Stimulated activated CD4-positive, alpha-beta T cell treated with anti-CD3 and anti-CD28 coated beads, TNF-alpha, amount 100 ng/mL, for 48 hours (primary cell): ENCODE measurements at places on chromosomes 6 and 20.
A peak's percentile ranks its signal among the peaks of the same experiment; 100 is the strongest.

DNA sequence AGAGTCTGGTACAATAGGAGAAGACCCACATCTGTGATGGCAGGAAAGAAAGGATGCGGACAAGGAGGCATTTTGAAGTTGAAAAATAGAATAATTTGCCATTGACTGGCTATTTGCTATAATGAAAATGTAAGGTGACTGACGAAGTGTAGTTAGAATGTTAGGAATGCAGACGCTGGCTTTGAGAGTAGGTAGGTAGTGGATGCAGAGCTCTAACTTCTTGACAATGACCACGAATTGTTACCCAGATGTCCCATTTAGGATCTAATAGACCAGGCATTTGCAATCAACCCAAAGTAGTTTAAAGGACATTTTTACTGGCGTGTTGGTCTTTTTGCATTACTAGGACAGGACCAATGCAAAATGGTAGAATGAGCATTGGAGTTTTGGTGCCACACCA, 14.2 kb downstream of the MLIP start:
- no peak for DNase-seq

GRCh38 chr6:130377915-130378314, 12.1 kb downstream of the TMEM200A start:
- no peak for DNase-seq

GRCh38 chr6:44012078-44012493, 115.2 kb downstream of the MRPL14 start:
- no peak for DNase-seq

GRCh38 chr20:64225171-64225595, 30.4 kb upstream of the PCMTD2 start:
- no peak for DNase-seq

GRCh38 chr6:39907871-39908575, 26.2 kb downstream of the MOCS1 start:
- DNase-seq = no peak

GRCh38 chr6:22497276-22497675, 72.1 kb upstream of the HDGFL1 start:
- DNase-seq = no peak

GRCh38 chr6:126313941-126314340, 26.0 kb upstream of the CENPW start:
- no peak for DNase-seq

GRCh38 chr20:17631576-17632319, 50.3 kb downstream of the RRBP1 start:
- no peak for DNase-seq

GRCh38 chr6:13432526-13433184, 54.7 kb downstream of the GFOD1 start:
- DNase-seq = no peak

- no peak for DNase-seq
These were observed 342.7 kb downstream of the SMOC2 start for GRCh38 chr6:168783720-168784119.

DNA sequence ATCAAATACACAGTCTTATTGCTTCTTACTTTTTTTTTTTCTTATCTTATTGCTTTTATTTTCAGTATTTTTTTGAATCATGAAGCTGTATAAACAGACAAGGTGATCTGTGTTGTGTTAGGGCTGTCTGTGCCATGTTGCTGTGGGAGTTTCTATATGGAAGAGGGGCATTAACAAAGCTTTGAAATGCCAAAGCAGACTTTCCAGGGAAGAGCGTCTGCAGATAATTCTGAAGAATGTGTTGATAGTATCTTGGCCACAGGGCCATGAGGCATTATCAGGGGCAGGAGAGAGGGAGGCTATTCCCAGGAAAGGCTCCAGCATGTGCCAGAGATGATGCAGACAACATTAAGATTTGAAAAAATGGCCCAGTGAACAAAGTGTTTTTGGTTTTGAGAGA, 354.5 kb downstream of the UTRN start:
- DNase-seq = no peak

- no peak for DNase-seq
These were observed 37.4 kb upstream of the JAG1 start for GRCh38 chr20:10710991-10711775.

- no peak for DNase-seq
These were observed 1160.0 kb downstream of the HACE1 start for GRCh38 chr6:103699769-103700168.

DNA sequence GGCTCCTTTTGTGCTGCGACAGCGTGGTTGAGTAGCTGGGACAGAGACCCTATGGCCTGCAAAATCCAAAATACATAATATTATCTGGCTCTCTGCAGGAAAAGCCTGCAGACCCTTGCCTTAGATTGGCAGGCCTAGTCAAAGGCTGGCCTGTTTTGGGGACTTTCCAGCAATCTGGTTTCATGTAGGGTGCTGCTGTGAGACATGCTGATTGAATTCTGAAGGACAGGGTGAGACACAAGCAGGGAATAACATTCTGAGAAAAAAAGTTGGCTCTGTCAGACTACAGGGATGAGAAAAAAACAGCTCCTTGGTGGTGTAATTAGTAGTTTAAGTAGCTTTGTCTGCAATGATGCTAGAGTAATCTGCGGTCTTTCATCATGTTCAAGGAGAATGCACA, 402.7 kb upstream of the AGPAT4 start:
- DNase-seq = no peak

DNA sequence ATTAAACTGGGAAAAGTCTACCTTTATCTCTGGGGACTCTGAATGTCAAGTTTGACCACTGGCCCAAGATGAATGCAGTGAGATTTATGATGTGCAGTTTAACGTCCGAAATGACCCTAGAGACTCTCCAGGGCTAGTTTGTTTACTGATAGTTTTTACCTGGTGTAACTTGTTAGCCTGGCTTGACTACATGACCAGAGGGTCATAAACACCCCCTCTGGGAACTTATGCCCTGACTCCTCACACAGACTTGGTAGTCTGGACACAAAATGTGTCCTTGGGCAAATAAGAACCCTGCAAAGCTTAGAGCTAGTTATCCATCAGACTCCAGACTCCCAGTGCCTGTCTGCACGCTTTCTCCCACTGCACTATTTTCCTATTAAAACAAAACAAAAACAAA, 606.5 kb downstream of the HACE1 start:
- no peak for DNase-seq

GRCh38 chr20:23362392-23363256, 642 bp downstream of the GZF1 start:
- DNase-seq = no peak

GRCh38 chr6:163947276-163947675, 532.8 kb downstream of the QKI start:
- no peak for DNase-seq

- no peak for DNase-seq
These were observed 662.6 kb downstream of the BCKDHB start for GRCh38 chr6:80769106-80769505.

- DNase-seq = no peak
These were observed 23.6 kb upstream of the FABP7 start for GRCh38 chr6:122755901-122756300.

GRCh38 chr20:61293951-61294350, 41.9 kb downstream of the CDH4 start:
- no peak for DNase-seq

GRCh38 chr6:7813704-7814103, 87.8 kb downstream of the BMP6 start:
- DNase-seq = no peak

- no peak for DNase-seq
These were observed 15.7 kb upstream of the SPO11 start for GRCh38 chr20:57313951-57314350.

- no peak for DNase-seq
These were observed 31.8 kb upstream of the GMPR start for GRCh38 chr6:16206595-16207037.

DNA sequence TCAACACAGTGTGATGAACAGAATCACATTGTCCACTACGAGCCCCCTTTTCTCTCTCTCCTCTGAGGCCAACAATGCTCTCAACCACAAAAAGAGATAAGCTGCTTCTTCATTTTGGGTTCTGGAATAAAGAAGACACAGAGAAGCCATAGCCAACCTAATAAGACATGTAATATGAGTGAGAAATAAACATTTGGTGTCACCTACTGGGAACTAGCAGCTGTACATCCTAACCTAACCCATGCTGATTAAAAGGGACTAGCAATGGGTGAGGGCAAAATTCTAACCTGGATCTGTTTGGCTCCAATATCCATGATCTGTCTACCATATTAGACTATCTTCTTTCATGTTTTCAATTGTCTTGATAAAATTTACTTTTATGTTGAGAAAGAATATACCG, 369.1 kb upstream of the MARCKS start:
- no peak for DNase-seq

DNA sequence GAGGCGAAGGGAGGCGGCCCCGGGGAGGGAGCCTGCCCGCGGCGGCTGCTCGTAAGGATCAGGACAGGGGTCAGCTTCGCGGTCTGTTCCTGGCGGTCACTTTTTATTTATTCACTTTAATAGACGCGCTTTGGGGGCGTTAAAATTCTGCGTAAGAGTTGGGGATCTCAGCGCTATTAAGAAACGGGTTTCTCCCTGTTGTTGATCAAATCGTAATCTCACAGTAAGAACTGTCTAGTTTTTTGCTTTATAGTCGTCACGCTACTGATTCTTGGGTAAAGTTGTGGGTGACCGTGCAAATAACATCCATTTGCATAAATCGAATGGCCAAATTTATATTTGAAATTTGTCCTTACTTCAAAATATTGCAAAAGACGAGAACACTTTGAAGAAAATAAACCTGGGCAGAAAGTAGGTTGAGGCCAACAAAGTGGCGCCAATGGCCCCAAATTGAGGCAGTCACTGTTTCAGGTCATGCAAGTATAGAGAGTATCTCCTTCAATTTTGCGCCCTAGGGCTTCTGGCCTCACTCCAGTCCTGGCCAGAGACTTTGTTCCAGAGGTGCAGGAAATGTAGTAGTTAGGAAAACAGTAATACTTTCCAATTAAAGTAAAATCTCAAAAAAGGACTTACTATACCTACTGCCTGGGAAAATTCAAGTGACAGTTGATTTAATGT, 963 bp upstream of the RMND1 start:
- DNase-seq = no peak

GRCh38 chr6:145836170-145836569, 21.6 kb upstream of the FBXO30 start:
- DNase-seq = no peak

DNA sequence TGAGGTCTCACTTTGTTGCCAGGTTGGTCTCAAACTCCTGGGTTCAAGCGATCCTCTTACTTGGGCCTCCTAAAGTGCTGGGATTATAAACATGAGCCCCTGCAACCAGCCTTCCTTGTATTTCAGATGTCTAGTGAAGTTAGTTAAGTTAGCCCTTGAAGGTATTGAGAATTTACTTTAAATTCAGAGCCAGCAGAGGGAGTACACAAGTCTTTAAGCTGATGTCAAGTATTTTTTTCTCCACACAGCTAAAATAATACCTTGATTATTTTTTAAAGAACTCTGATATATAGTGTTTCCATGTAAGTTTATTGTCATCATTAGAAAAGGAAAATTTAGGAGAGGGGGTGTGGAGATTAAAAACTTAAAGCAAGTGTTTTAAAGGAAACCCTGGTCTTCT, 9.8 kb downstream of the FOXO3 start:
- no peak for DNase-seq

GRCh38 chr20:6122873-6123648, at the start of gene FERMT1:
Gene FERMT1, minus strand, starts transcription at chr20:6123030. Its CDS starts 3,476 bp downstream, at chr20:6119554.
- DNase-seq = peak; percentile 30

DNA sequence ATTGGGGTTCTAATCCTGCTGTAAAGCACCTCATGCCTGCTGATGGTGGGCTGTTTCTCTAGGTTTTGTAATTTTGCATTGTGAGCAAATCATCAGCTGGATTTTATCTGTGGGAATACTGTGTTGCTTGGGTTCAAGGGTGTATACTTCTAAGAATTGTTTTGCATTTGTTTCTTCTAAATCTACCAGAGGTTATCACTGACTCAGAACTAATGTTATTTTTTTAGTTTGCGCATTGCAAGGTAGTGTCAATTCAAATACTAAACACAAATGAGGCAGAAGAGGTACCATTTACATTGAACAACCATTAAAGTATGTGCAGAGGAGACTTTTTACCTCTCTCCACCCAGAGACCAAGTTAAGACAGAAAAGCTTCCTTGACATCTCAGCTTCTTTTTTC, 60.0 kb downstream of the CEP162 start:
- no peak for DNase-seq

DNA sequence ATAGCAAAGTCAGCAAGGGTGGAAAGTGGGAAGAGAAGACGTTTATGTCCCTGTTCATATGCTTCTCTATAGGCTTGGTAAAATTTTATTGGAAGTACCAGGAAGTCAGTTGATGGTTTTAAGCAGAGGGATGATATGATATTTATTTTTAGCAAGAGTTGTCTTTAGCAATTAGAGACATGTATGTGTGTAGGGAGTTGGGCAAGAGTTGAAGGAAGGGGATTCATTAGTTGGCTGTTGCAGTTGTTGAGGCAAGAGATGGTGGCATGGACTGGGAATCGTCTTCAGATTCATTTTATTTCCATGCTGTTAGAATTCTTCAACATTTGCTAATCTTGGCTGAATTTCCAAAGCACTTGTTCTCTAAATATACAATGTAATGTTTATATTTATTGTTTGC, 85.6 kb downstream of the QKI start:
- DNase-seq = no peak

DNA sequence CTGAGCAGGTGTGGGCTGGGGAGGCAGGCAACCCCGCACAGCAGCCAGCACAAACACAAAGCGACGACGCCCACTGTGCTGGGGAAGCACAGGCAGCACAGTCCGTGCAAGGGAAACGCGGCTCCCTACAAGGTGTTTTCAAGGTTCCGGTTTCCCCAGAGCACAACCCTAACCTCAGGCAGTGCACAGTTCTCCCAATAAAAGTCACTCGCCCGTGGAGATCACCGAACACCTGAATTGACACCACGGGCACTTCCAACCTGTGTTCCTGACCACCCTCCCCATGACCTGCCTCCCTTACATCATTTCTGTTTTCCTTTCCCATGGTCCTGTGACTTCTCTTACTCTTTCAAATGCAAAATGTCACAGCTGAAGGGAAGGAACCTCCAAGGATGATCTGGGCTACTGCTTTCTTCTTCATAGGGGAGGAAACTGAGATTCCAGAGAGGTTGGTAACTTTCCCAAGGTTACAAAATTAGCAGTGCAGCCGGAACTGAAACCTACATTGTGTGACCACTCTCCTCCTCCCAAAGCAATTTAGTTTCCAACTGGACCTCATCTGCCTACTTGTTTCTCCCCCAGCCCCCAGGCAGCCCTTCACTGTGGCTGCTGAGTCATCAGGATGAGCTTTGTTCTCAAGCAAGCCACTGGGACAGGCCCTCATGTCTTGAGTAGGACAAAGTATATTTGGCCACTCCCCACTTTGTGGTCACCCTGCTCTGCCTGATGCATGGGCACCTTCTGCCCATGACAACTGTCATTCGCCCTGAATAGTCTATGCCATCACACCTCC, 125.3 kb downstream of the ATXN1 start:
- no peak for DNase-seq
